Left cardiac atrium (tissue), 4 donors: ENCODE measurements at places on chromosomes 5 and 9. TPM values are rescaled to one million over a fixed set of nuclear protein-coding genes. Genes with fewer than 3 reads are reported as not detected.

Gene GARIN3
- not detected for total RNA-seq

Gene NTNG2
- 6.5 TPM for total RNA-seq

Gene MAMDC4
- total RNA-seq, result 8.4 TPM

Gene RBM27
- 12.5 TPM for total RNA-seq

Gene KIF2A
- total RNA-seq, result 14.8 TPM

Gene C5orf34
- total RNA-seq, result 0.35 TPM

Gene ITGA2
- total RNA-seq, result 0.88 TPM

Gene SPATA31C1
- not detected for total RNA-seq

Gene UBTD2
- total RNA-seq, result 9.7 TPM

Gene GPR151
- total RNA-seq, result not detected

Gene FXN
- 27.7 TPM for total RNA-seq

Gene IL17B
- 0.89 TPM for total RNA-seq

Gene EDIL3
- 3.1 TPM for total RNA-seq

Gene PRDM9
- total RNA-seq, result not detected

Gene REXO4
- 12.2 TPM for total RNA-seq

Gene TLE4
- total RNA-seq, result 16.3 TPM

Gene SLC6A3
- total RNA-seq, result 0.06 TPM

Gene AFAP1L1
- 32.8 TPM for total RNA-seq

Gene HINT1
- 142 TPM for total RNA-seq

Gene SLC27A4
- total RNA-seq, result 17.6 TPM

Gene PAPPA
- total RNA-seq, result 2.4 TPM

Gene PCDHB14
- total RNA-seq, result 5.8 TPM

Gene C1QTNF3
- 2.4 TPM for total RNA-seq

Gene LTC4S
- 16.1 TPM for total RNA-seq

Gene ZNF367
- 3.1 TPM for total RNA-seq

Gene ANXA6
- total RNA-seq, result 220 TPM

Gene SEMA6A
- 3.8 TPM for total RNA-seq

Gene SLF1
- total RNA-seq, result 4.3 TPM

Gene HTR4
- 4.7 TPM for total RNA-seq

Gene STK32A
- total RNA-seq, result 2.8 TPM

Gene MYO10
- 7.7 TPM for total RNA-seq

Gene IER5L
- 13.1 TPM for total RNA-seq

Gene SLC23A1
- total RNA-seq, result not detected

Gene SPINK6
- not detected for total RNA-seq

Gene SNCB
- 0.74 TPM for total RNA-seq

Gene EQTN
- total RNA-seq, result not detected

Gene ADAMTSL2
- 16.7 TPM for total RNA-seq

Gene GALNT12
- 1.1 TPM for total RNA-seq

Gene PCDHGA2
- total RNA-seq, result 4.5 TPM

Gene LECT2
- not detected for total RNA-seq

Gene PCDHGA11
- total RNA-seq, result 3.5 TPM

Gene TMEFF1
- total RNA-seq, result 0.35 TPM

Gene CFAP90
- 0.15 TPM for total RNA-seq

Gene NME5
- 2.7 TPM for total RNA-seq

Gene CRHBP
- 1.8 TPM for total RNA-seq

Gene ANKRD18B
- total RNA-seq, result 1.1 TPM

Gene ACOT12
- not detected for total RNA-seq

Gene GADD45G
- total RNA-seq, result 128 TPM

Gene TGFBI
- 130 TPM for total RNA-seq

Gene LCNL1
- total RNA-seq, result 9.6 TPM

Gene KCTD16
- not detected for total RNA-seq

Gene SNCAIP
- total RNA-seq, result 2.9 TPM

Gene ZBTB6
- 7.3 TPM for total RNA-seq

Gene NOL6
- 24.9 TPM for total RNA-seq

Gene NEUROG1
- total RNA-seq, result not detected
